Renal cortical epithelial cell (primary cell): ENCODE measurements at places on chromosomes 5 and 9. TPM values are rescaled to one million over a fixed set of nuclear protein-coding genes. Genes with fewer than 3 reads are reported as not detected.

- peak; percentile 15 for DNase-seq
Measured at GRCh38 chr9:132671620-132672412, 1.6 kb downstream of the GTF3C4 start.

GRCh38 chr9:37383876-37384746 lies 38.4 kb upstream of the GRHPR start:
- no peak for DNase-seq

DNA sequence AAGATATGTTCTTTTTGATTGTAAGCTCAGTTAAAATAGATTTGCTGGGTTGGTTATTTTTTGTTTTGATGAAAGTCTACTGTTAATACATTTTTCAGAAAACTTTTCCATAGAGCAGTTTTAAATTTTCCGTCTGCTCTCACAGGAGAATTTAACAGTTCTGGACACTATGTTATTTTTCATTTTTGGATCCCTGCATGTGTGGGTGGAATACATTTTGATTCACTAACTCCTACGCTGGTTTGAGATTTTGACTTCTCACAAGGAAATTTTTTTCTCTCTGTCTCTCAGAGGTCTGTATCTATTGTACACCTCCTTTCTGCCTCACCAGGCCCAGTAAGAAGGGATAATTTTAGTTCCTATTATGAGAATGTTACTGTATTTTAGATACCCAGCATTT lies 502.4 kb downstream of the CDH10 start:
- no peak for DNase-seq

- DNase-seq: peak; percentile 19
Measured at GRCh38 chr9:22813529-22813928, 366.9 kb downstream of the DMRTA1 start.

Gene OR1J2
- not detected in 2 replicates for total RNA-seq

Gene TXNDC8
- total RNA-seq: not detected in 2 replicates

Gene LRRC19
- 0.20 TPM in 1 of 2 replicates, not detected in the other for total RNA-seq
